ENCODE measurements at places on chromosomes 1 and 21.

GRCh38 chr1:18526436-18527275 lies 45.9 kb downstream of the KLHDC7A start:
- DNase-seq = no peak

DNA sequence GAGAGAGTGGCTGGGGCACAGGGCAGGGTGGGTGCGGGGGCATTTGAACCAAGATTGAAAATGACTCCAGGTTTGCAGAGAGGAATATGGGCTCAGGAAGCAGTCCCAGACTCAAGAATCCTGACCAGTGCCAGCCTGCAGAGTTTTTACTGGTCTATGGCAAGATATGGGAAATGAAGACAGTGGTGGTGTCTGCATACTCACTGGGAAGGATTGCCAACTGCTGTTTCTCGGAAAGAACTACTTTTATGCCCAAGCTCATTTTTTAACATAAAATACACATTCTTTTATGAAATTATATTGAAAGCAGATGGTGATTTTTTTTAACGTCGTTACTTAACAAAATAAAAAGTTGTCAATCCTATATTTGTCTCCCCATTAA lies 401.8 kb downstream of the CAMTA1 start:
- no peak for DNase-seq

GRCh38 chr1:19698181-19698580 lies 33.5 kb downstream of the HTR6 start:
- no peak for DNase-seq

- DNase-seq = no peak
These were observed 29.6 kb upstream of the FMO1 start for GRCh38 chr1:171218661-171219060.

- no peak for DNase-seq
These were observed 28.8 kb downstream of the AHDC1 start for GRCh38 chr1:27574871-27575831.

- DNase-seq = no peak
These were observed 614 bp upstream of the CACNA1E start for GRCh38 chr1:181482521-181483284.

GRCh38 chr1:157314408-157314807 lies 176.2 kb upstream of the ETV3 start:
- DNase-seq = no peak

DNA sequence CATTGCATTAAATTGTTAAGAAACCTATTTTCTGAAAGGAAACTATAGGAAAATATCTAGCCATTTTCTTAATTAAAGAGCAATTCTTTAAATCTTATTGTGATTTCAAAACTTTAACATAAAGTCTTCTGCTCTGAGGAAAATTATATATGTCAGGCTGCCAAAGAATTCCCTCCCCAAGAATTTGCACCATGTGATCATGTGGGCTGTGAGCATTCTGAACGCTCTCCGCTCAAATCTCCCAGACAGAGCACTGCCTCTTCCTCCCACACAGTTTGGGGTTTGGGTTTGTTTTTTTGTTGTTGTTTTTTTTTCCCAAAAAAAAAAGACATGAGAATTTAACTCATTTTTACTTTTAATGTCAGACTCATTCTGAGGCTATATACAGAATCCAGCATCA lies 155.9 kb upstream of the PALMD start:
- DNase-seq = no peak

- no peak for DNase-seq
These were observed 63.6 kb upstream of the NGF start for GRCh38 chr1:115401676-115402075.

DNA sequence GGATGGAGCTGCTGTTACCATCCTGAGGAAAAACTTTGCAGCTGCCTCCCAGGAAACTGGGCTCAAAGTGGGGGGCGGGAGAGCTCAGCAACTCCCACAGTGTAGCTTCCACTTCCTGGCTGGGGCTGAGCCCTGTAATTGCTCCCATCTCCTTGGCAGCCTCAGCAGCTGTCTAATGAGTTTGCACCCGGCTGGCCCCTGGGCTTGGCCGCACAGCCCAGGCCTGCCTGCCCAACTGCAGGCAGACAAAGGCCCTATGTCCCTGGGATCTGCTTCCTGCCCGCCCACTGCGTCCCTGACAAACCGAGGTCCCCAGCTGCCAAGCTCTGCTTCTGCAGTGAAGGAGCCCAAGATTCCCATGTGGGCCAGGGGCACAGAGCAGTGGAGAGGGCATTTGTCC lies 30.1 kb downstream of the EDN2 start:
- no peak for DNase-seq
